ENCODE measurements at places on chromosomes 5 and 9.

- DNase-seq, result no peak
These were observed 13.1 kb downstream of the NACC2 start for GRCh38 chr9:136081826-136082495.

DNA sequence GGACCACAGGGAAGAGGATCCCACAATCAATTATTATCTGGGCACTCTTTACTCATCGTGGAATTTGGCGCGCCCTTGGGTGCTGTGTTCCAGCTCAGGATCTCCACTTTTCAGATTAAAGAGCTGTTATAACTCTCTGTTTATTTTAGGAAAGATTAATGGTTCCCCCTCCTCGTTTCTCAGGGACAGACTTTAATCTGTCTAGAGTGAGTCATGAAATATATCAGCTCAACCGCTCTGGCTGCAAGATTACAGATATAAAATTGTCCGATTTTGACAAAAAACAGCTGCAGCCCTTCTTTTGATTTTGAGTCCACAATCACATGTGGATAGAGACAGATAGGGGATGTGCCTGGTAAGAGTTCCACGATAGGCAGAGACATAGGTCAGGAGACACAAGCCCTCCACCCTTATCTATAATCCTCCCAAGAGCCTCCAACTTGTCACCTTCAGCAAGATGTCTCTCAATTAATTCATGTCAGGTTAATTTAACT, 77.6 kb upstream of the ANKRD55 start:
- no peak for DNase-seq

DNA sequence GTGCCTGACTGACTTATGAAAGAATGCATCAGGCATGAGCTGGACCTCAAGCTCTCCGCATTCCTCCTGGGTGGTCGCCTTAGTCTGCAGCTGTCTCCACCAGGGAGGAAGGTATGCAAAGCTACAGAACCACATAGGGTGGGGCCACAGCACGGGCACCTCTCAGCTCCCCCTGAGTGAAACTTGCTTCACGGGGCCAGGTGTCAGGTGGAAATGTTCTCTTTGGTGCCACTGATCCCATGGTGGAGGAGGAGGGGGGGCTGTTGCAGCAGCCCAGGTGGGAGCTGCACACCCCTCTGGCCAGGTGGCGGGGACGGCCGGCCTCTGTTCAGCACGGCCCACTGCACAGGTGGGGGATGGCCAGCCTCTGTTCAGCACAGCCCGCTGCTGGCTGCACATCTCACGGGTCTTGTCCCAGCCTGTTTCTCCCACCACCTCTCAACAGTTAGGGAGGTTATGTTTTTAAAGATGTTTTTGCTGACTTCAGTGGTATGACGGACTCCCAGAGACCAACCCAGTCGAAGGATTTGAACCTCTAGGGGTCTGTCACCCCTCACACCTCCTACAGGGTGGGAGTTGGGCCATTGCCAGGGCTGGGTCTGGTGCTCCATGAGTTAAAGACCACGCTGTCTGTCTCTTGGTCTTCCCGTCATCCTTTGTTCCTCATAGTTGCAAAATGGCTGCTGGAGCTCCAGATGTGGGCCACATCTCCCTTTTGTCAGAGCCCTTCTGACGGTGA, 34.3 kb downstream of the MRPL36 start:
- DNase-seq, result no peak

DNA sequence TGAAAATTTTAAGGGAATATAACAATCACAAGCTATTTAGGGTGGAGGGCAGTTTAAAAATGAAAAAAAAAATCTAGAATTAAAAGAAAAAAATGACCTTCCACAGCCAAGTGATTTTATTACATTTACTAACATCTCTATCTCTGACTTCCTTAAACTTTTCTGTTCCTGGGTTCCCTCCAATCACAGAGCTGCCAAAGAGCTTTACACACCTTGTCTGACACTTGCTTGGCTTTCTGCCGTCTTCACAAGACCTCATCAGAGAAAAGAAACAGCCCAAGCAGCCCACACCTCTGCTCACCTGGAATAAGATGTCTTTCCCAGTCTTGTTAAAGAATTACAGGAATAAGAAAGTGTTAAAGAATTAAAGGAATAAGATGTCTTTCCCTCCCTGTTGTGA, 38.9 kb downstream of the PSMB7 start:
- no peak for DNase-seq

DNA sequence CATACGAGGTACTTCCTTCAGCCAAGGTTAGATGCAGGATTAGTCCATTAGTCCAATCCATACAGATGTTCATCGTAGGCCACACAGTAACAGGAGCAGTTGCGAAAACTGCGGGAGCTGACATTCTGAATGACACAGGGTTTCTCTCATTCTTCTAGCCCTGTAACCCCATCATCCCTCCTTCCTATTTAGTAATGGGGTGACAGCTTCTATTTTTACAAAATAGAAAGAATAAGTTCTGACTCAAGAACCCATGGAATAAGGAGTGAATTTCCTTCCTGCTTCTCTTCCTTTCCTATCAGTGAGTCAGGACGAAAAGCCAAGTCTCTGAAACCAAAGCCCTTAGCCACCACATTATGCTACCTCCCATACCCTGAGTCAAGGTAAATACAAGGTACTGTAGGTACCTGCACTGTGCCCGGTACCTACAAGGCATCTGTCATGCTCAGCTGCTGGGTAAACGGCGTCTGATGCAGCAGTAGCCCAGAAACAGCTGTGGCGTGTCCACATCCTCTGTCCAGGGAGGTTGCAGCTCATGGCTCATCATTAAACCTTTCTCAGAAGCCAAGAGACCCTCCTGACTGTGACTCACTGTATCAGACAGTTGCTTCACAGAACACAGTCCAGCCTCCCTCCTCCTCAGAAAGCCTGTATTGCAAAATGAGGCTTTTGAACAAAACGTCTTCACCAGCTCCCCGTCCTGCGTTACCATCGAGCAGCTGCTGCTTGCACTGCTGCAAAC, 84.2 kb downstream of the ESM1 start:
- DNase-seq, result peak; percentile 11

DNA sequence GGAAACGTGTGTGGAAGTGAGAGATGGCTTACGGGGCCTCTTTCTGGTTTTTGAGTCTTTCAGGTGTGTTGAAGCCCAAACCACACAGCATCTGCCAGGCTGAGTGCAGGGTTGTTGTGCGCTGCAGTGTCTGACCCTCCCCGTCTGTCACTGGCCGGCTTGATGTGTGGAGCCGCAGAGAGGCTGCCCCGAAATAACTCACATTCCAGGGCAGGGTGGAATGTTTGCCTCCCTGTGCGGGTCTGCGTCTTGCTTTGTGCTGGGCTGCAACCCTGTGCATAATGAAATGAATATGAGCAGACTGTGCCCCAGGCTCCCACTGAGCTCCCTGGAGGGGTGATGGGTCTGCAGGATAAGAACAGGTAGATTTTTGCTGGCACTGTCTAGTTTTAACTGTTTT, 9.9 kb upstream of the PLEKHG4B start:
- DNase-seq, result no peak

DNA sequence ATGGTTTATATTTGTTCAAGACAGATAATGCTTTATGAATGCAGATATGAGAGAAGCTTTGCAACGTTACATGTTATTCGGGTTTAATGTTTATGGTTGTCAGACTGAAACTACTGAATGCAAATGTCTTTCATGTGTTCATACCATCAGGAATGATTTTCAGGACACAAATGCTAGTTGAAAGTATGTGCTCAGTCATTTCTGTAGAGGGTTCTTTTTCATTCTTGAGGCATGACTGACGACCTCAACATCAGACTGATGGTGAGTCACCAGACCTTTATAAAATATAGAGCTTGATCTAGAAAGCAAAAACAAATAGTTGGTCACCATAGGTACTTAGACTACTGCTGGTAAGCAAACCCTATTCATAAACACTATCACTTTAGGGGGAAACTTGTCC, 287.3 kb upstream of the NUDT12 start:
- DNase-seq, result peak; percentile 64

DNA sequence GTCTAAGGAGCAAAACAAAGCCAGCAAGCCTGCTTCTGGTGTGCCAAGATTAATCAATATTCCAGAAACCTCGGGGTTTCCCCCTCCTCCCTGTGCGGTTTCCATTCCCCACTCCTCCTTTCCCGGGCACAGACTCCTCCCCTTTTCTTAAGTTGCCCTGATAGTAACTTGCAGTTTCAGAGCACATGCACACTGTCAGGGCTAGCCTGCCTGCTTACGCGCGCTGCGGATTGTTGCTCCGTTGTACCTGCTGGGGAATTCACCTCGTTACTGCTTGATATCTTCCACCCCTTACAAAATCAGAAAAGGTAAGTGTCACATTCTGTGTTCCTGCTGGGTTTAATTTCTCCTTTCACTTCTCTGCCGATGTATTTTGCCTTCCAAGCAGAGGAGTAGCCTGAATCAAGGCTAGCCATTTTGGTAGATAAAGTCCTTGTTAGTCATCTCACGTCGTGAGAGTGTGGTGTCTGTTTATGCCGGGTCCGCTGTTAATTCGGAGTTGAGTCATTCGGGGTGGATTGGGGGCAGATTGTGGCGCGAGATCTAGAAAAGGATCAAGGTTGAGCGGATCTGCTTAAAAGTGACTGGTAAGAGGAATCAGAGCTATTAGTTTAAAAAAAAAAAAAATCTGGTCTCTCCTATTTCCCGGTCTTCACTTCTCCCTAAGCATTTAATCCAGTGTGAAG, at the start of gene SLC1A3:
Gene SLC1A3 (plus strand): TSS at position 179 of the 686 bp plus-strand sequence. CDS start 1,818 bp downstream, outside the sequence.
- peak; percentile 40 for DNase-seq

DNA sequence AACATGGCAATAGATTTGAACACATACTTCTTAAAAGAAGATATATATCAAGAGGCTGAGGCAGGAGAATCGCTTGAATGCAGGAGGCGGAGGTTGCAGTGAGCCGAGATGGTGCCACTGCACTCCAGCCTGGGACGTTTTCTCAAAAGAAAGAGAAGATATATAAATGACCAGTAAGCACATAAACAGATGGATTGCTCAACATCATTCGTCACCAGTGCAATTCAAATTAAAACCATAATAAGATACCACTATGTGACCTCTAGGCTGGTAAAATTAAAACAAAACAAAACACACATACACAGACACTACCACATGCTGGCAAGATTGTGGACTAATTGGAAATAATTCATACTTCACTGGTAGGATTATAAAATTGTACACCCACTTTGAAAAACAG, 5.3 kb upstream of the TXN start:
- no peak for DNase-seq

DNA sequence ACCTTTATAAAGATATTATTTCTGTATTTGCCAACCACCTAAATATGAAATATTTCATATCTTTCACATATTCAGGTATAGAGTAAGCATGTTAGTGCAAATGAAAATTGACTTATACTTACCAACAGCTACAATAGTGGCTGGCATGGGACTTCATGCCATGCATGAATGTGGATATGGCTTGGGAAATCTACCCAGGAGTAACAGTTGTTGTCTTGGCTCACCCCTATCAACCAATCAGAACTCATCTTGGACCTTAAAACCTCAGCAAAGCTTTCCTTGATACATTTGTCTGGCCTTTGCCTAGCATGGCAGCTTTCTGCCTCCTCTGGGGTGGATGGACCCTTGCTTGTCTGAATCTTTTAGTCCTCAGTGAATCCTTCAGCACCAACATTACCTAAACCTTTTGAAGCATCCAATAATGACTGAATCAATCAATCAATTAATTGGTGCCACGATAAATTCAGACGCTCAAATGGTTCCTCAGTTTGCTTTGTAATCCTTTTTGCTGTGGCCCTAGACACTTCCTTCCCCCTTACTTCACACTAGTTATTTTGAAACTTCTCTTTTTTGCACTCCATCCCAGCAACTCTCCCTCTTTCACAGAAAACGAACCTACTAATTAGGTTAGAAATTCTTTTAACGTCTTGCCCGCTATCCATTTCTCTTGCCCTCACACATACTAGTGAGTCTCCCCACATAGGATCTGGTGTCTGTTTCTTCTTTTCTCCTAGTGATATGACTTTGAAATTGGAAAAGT, 132.3 kb upstream of the ZNF608 start:
- DNase-seq, result no peak

GRCh38 chr5:159503236-159503635, 172.9 kb upstream of the IL12B start:
- DNase-seq, result no peak

DNA sequence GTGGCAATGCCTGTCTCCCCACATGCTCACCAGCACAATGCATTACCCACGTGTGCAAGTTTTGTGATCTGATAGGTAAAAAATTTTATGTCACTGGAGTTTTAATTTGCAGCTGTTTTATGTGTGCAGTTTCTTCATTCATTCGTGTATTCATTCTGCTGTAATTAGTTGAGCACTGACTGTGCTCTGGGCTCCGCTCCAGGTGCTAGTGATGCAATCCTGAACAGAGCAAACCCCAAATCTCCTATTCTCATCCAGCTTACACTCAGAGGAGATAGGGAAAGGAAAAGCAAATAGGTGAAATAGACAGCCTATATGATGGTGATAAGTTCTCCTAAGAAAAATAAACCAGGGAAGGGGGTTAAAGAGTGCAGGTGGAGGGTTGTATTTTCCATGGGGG, 148.4 kb downstream of the TENT4A start:
- no peak for DNase-seq

GRCh38 chr9:1171546-1171945, 121.4 kb downstream of the DMRT2 start:
- no peak for DNase-seq

GRCh38 chr5:94329115-94329514, 289.3 kb downstream of the KIAA0825 start:
- peak; percentile 61 for DNase-seq

GRCh38 chr9:122229485-122229837, 704 bp upstream of the LHX6 start:
- peak; percentile 44 for DNase-seq

GRCh38 chr5:83026930-83027687, 50.1 kb downstream of the TMEM167A start:
- DNase-seq, result no peak

- DNase-seq, result peak; percentile 84
These were observed 142.6 kb downstream of the PBX3 start for GRCh38 chr9:125889476-125890419.

- peak; percentile 82 for DNase-seq
These were observed 470.6 kb downstream of the PRDM9 start for GRCh38 chr5:23977997-23978396.

- no peak for DNase-seq
These were observed 42.8 kb upstream of the RLN1 start for GRCh38 chr9:5382479-5382878.

GRCh38 chr5:133994990-133995333, 9.8 kb downstream of the VDAC1 start:
- DNase-seq, result no peak

DNA sequence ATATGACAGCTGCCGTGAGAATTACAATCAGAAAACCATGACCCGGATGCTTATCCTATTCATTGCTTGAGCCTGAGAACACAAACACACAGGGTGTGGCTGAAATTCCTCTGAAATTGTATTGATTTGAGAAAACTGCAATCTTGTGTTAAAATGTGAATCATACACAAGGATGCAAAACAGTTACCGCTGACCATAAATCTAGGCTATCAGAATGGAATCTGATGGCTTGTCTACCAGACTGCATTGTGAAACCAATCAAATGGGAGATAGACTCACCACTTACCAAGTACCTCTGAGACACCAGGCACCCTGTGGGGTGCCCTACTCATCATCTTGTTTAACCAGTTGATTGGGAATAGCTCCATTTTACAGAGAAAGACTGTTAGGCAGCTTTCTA, 188.7 kb upstream of the MSX2 start:
- no peak for DNase-seq

GRCh38 chr9:31084350-31084749, 1300.1 kb upstream of the ACO1 start:
- DNase-seq, result no peak

All from DMS53 (cell line).